NCI-H1694 (cell line): ENCODE measurements at places on chromosomes 1 and 21.

DNA sequence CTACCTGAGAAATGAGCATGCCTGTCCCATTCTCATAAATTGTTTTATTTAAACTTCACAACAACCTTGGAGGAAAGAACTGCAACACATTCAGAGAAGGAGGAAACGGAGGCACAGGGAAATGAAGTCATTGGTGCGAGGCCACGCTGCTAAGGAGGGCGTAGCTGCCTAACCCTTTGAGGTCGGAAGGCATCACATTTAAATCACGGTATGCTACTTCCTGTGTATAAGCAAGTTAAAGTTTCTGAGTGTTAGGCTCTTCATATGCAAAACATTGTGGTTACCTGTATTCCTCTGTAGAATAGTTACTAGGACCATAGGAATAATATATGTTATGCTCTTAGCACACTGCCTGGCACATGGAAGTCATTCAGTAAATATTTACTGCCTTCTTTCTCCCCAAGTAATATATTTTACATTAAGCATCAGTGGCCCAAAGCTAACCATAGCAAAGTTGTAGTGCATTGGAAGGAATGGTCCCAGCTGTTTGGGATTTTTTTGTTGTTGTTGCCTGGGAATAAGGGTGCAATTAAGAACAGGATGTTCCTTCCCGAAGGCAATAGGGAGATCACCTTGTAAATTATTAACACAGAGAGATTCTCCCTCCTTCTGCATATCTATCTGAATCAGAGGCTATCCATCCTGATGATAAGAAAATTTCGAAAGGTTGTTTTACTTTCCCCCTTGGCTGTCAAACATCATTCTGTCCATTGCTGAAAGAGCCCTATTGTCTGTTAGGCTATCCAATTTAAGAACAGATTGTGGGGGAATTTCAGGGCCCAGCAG is 192.2 kb upstream of the C8B start:
- no peak for DNase-seq

DNA sequence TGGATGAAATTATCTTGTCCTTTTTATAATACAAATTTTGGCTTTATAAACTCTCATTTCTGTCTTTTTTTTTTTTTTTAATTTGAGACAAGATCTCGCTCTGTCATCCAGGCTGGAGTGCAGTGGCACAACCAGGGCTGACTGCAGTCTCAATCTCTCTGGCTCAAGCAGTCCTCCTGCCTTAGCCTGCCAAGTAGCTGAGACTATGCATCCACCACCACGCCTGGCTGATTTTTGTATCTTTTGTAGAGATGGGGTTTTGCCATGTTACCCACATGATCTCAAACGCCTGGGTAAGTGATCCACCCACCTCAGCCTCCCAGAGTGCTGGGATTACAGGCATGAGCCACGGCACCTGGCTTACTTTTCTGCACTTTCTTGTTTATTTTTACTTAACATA is 7.5 kb downstream of the TOR1AIP1 start:
- DNase-seq, result no peak

DNA sequence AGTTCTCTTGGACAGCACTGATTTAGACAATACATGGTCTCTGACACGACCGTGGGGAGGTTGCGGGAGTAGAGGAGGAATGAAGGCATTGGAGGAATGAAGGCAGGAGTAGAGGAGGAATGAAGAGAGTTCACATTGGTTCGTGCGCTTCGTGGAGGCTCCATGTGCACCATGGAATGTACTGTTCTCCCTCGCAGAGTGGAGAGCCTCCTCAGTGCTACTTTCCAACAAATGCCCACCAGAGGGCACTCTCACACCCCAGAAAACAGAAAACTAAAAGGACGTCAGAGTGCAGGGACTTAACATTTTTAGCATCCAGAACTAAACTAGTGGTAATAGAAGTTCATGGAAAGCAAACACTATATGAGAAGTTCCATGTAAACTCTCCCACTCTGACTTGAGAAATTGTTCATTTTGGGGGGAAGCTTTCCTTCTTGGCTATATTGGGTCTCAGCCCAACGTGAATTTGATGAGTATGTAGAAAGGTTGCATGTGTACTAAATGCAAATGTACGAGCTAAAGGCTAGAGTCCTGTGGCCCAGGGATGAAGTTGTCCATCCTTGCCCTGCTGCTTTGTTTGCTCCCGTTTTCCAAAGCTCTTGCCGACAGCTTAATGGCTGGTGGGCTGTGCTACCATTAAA is 211.6 kb downstream of the LMX1A start:
- peak; percentile 82 for DNase-seq

DNA sequence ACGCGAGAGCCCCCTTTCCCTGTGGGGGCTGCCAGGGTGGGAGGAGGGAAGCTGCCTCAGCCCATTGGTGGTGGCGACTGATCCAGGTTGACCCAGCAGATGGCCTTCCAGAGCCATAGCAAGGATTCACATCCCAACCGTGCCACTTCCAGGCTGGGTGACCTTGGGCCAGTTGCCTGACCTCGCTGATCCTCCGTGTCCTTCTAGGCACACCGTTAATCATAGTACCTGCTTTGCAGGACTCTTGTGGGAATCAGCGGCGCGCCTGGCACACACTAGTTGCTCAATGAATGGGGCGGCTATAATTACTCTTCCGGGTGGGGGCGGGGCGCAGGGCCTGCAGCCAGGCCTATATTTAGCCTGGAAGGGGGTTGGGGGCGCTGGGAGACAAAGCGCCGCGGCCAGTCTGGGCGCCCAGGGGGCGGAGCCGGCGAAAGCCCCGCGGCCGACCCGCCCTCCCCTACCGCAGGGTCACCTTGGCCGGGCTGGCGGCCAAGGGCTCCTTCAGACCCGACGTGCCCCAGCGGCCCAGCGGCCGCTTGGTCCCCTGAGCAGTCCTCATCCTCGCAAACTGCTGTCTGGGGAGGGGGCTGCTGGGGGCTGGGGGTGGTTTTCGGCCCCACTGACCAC is 5.1 kb downstream of the HSPB7 start:
- no peak for DNase-seq

GRCh38 chr1:230138561-230139239 is 71.7 kb downstream of the GALNT2 start:
- DNase-seq, result no peak

- DNase-seq, result no peak
These were observed 12.4 kb downstream of the EPB41 start for GRCh38 chr1:28926629-28927265.

DNA sequence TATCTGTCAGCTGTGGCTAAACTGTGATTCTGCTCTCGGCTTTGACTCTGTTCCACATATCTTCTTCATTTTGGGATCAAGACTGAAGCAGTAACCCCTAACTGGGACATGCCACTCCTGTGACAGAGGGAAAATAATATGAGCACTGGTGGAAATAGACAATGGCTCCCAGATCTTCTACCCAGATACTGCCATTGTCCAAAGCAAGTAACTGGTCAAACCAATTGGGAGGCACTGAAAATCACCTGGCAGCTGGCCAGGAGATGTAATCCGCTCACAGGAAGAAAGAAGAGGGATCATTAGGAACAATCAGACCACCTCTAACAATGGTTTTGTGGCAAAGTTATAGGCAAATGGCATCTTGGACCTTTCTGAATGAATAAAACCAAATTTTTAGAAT is 10.7 kb downstream of the SNX7 start:
- no peak for DNase-seq

DNA sequence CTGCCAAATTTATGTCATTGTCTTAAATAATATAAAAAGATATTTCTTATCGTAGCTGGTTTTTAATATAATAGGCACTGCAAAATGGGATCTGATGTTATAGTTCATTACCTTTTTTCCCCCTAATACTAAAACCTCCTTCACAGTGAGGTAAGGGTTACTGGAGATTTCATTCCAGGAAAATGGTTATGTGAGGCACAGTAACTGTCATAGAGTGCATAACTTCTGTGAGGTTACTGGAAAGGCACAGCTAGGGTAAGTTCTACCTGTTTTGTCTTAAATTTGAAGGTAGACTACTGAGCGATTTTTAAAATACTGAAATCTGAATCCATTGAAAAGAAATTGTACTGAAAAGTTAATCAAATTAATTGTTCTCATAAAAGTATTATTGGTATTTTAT is 13.0 kb downstream of the ADGRL2 start:
- no peak for DNase-seq

DNA sequence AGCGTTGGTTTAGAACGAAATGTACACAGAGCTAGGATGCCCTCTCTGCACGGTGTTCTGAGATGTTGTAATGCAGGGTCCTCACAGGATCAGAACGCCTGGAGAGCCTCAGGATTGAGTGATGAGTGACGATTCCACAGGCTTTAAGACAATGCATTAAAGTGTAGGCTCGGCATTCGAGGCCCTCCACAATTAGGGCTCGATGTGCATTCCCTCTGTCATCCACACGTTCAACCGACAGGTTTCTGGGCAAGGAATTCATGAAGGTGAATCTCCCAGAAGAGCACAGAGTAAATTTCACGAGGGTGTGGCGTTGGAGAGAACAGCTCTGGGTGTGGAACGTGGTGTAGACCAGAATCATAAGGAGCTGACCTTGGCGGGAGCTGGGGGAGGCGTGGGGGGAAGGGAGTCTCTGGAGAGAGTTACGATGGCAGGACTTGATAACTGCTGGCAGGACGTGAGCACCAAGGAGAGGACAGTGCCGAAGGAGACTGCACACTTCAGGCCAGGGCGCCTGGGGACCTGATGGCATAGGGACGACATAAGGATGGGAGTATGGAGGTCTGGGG is 51.0 kb upstream of the EFHD2 start:
- no peak for DNase-seq

- DNase-seq, result no peak
These were observed 5.2 kb downstream of the EGLN1 start for GRCh38 chr1:231416901-231417300.

- no peak for DNase-seq
These were observed 145.6 kb upstream of the C21orf91 start for GRCh38 chr21:17964716-17965115.

DNA sequence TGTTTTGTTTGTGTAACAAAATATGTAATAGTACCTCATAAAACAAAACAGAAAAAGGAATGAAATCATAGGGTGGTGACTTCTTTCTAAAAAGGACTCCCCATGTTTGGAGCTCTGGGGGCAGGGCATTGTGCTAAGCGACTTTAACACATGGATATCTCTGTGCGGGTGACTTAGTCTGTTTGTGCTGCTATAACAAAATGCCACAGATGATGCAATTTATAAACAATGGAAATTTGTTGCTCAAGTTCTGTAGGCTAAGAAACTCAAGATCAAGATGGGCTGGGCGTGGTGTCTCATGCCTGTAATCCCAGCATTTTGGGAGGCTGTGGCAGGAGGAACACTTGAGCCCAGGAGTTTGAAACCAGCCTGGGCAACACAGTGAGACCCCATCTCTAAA is 85.4 kb upstream of the SIM2 start:
- no peak for DNase-seq

DNA sequence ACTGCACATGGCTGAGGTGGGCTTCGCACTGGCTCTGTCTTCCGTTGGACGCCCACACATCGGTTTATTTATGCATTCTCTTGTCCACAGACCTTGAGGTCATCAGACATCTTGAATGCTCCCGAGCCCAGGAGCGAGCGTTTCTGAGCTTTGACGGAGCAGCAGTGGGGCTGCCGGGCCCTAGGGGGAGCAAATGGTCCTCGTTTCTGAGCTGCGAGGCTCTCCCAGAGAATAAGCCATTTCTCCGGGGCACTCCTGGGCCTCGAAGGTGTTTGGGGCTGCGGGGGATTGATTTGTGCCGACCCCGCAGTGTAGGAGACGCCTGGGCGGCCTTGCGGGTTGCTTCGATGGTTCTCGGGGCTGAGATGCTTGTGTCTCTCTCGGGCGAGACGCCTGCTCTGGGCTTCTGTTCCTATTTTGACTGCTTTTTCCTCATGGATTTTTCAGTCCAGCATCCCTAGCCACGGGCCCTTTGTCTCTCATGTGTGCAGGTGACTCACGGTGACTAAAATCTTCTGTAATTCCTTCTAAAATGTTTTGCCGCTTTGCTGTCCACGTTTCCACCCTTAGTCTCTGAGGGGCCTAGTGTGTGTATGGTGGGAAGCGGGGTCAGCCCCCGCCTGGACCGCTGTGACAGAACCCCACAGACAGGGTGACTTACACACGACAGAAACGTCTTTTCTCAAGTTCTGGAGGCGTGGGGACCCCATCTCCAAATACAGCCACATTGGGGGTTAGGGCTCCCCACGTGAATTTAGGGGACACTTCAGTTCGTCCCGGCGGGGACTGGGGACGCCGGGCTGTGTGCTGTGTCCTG is 62.1 kb downstream of the FAAP20 start:
- no peak for DNase-seq

GRCh38 chr1:63122079-63122478 is 200.3 kb upstream of the FOXD3 start:
- DNase-seq, result no peak

GRCh38 chr1:215076322-215076721 is 6.2 kb upstream of the KCNK2 start:
- no peak for DNase-seq

GRCh38 chr1:177969825-177970371 is at the start of gene SEC16B:
SEC16B (minus strand) TSS chr1:177970058; CDS start chr1:177967981, 2,077 bp downstream.
- DNase-seq, result no peak

DNA sequence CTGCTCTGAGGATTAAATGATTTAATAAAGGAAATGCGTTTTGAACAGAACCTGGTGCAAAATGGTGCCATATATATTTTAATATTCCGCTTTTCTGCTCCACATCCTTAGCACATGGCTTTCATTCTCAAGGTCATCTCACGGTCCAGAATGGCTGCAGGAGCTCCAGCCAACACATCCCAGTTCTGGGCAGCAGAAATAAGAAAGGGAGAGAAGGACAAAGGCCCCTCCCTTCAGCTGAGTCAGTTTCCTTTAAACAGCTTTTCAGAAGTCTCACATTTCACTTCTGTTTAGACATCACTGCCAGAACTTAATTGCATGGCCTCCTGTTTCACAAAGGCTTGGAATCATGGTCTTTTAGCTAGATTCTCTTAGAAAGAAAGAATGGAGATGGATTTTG is 75.2 kb upstream of the LRRN2 start:
- DNase-seq, result no peak

DNA sequence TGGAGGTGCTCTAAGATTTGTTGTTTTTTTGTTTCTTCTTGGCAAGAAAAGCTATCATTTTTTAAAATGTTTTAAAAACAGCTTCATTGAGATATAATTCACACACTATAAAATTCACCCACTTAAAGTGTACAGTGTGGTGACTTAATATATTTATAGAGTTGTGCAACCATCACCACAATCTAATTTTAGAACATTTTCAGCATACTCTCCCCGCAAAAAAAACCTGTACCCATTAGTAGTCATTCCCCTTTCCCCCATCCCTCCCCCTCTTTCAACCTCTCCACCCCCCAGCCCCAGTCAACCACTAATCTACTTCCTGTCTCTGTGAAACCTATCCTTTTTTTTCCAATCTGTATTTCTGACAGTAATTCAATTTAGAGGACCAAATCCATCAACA is 30.6 kb downstream of the ZC3H11B start:
- no peak for DNase-seq

DNA sequence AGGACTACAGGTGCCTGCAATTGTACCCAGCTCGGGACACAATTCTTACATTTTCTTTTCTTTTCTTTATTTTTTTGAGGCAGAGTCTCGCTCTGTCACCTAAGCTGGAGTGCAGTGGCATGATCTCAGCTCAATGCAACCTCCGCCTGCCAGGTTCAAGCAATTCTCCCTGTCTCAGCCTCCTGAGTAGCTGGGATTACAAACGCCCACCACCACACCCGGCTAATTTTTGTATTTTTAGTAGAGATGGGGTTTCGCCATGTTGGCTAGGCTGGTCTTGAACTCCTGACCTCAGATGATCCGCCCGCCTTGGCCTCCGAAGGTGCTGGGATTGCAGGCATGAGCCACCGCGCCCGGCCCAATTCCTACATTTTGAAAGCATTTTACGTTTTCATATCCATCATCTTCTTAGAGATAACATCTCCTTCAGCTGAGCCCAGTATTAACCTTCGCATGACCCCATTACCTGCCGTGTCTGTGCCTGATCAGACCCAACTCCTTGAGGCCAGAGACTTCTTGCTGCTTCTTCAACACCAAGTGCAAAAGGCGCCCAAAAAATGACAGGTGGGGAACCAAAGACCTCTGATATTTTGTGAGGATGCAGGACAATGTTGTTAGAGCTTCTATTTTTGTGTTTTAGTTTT is 2.8 kb upstream of the ADAMTSL4 start:
- DNase-seq, result no peak
